Nucleus accumbens (tissue), 56 donors: ENCODE measurements at places on chromosomes 12 and 14.

- DNase-seq: no peak
Measured at GRCh38 chr12:19223695-19224094, 94.2 kb downstream of the PLEKHA5 start.

DNA sequence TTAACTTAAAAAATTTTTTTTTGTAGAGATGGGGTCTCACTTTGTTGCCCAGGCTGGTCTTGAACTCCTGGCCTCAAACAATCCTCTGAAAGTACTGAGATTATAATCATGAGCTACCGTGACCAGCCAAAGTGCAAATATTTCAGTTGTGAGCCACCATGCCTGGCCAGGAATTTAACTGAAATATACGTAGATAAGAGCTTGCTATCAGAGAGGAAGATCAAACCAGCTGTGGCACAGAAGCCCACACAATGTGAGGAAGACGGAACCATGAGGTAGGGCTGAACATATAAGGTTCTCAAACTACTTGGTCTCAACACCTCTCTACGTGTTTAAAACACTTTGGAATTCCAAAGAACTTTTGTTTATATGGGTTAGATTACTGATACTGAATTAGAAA lies 29.1 kb downstream of the ATG14 start:
- DNase-seq: no peak

GRCh38 chr12:6751767-6752166 lies 1.2 kb downstream of the MLF2 start:
- DNase-seq: no peak

- DNase-seq: no peak
Measured at GRCh38 chr14:57293866-57294837, 25.4 kb downstream of the AP5M1 start.

GRCh38 chr14:95192311-95192710 lies 35.0 kb upstream of the DICER1 start:
- no peak for DNase-seq
